Activated T-cell treated with anti-CD3 and anti-CD28 coated beads, Interleukin-2, amount 50 U/mL, for 1 hour (primary cell): ENCODE measurements at places on chromosomes 7 and 10.
A peak's percentile ranks its signal among the peaks of the same experiment; 100 is the strongest.

- peak; percentile 64 for DNase-seq
Measured at GRCh38 chr7:74061840-74062539, 21.6 kb upstream of the LIMK1 start.

DNA sequence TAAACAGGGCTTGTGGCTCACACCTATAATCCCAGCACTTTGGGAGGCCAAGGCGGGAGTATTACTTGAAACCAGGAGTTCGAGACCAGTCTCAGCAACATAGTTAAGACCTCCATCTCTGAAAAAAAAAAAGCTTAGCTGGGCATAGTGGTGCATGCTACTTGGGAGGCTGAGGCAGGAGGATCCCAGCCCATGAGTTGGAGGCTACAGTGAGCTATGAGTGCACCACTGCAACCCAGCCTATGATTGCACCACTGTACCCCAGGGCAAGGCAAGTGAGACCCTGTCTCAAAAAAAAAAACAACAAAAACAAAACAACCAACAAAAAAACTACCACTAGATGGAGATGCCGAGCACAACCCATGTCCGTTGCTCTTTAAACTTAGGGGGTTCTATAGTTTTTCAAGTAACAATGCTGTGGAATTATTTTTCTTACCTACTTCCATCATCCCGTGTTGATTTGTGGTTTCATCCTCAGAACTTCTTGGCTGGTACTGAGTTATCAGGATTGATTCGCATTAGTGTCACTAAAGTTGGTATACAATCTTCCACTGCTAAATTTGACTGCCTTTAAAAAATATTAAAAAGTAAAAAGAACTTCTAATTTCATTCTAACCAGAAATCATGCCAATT, 12.2 kb upstream of the REPIN1 start:
- peak; percentile 19 for DNase-seq

GRCh38 chr7:12389089-12389700, 14.5 kb downstream of the VWDE start:
- no peak for DNase-seq

- DNase-seq, result no peak
Measured at GRCh38 chr7:115230882-115231571, 309.1 kb downstream of the MDFIC start.

DNA sequence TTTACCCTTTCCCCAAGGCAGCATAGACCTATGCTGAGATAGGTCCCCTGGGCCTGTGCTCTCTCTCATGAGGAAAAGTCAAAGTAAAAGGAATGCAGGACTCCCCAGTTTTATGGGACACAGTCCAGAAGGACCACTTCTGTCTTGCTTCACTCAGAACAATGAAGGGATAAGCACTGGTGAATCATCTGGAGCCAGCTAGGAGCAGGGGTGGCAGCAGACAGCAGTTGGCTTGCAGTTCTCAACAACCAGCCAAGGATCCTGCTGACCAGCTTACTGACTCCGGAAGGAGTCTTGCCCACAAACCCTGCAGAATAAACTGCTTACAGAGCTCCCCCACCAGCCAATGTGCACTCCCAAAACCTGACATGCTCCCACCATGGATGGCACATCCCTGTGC, 152.1 kb upstream of the GHITM start:
- DNase-seq, result no peak

DNA sequence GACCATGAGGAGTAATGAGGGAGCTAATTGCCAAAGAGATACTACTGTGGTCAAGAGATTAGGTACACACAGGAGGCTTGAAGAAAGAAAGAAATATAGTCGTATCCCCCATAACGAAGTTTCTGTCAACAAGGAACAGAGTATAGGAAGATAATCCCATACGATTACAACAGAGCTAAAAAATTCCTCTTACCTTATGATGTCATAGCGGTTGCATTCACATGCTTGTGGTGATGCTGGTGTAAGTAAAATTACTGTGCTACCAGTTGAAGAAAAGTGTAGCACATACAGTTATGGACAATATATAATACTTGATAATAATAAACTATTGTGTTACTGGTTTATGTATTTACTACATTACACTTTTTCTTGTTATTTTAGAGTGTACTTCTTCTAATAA, 51.6 kb upstream of the CASD1 start:
- DNase-seq, result no peak

GRCh38 chr10:109205929-109206585, 717.3 kb downstream of the XPNPEP1 start:
- no peak for DNase-seq

GRCh38 chr7:117188376-117188775, 134.5 kb downstream of the WNT2 start:
- no peak for DNase-seq

DNA sequence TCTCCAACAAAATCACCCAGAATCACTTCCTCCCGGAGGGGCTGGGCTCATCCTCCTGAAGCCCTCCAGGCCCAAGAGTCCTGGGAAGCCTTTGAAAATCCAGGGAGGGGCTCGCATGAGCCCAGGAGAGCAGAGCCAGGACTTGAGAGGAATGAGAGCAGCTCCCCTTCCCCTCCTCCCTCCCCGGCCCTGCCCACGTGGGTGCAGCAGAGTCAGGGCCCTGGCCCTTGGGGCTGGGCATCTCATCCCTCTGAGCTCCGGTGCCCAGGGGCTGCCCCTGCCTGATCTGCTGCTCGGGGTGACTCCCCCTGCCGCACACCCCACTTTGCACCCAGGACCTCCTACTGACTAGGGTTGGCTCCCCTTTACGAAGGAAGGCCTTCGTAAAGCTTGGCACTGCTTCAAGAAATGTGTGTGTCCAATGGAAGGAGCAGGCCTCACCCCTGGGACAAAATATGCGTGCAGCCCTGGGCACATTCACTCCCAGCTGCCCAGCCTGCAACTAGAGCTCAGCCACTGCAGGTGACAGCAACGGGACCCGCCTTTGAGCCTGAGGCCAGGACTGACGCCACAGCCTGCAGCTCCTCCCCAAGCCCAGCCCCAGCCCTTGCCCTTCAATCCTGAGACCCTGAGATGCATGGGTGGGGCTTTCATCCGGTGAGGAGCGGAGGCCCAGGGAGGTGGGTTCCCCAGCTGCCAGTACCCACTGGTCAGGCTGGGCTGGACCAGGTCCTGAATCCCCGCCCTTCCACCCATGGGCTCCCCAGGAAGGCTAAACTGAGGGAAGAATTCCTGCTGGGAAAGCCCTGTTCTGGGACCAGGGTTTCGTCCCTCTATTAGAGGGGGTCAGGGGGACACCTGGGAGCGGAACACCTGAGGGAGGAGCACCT, 21.8 kb downstream of the PWWP2B start:
- DNase-seq, result no peak

GRCh38 chr10:124643330-124644009, 100.7 kb downstream of the FAM53B start:
- no peak for DNase-seq

GRCh38 chr10:14822879-14823755, 14.7 kb downstream of the CDNF start:
- DNase-seq, result peak; percentile 36

- DNase-seq, result no peak
Measured at GRCh38 chr10:56537984-56538383, 176.9 kb upstream of the ZWINT start.

DNA sequence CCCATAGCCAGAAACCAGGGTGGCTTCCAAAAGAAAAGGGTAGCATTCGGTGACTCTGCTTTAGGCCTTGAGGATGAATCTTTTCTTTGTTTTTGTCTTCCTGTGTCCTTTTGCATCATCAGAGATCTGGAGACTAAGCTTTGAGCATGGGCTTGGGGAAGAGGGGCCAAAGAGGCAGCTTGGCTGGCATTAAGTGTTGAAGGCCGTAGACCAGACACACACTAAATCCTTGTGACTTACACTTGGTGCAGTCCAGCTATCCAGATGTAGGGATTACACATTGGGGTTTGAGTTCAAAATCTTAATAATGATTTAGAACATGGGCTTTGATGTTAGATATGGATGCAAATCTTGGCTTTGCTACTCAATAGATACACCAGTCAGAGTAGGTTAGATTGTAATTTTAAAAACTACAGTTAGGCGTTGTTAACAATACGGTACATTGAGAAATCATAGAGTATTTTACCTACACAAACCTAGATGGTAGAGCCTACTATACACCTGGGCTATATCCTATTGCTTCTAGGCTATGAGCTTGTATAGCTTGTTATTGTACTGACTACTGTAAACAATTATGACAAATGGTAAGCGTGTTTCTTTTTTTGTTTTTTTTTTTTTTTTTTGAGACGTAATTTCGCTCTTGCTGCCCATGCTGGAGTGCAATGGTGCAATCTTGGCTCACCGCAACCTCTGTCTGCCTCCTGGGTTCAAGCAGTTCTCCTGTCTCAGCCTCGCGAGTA, 3.5 kb downstream of the SEPTIN7 start:
- DNase-seq, result no peak

DNA sequence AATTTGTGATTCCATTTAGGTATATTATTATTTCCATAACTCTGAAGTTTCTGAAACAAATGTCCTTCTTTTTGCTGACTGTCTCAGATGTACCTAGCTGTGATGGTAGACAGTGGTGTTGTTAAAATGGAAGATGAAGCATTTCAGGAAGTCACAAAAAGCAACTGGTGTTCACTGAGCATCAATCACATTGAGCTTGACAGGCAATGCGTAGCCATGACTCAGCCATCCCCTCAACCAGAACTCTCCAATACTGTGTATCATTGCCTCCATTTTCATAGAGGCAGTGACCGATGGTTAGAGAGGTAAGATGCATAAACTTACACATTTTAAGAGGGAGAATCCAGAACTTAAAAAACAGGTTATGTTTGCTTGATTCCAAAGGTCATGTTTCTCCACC, 434.0 kb downstream of the INHBA start:
- no peak for DNase-seq

GRCh38 chr7:128884561-128885369, 22.1 kb downstream of the ATP6V1F start:
- no peak for DNase-seq

DNA sequence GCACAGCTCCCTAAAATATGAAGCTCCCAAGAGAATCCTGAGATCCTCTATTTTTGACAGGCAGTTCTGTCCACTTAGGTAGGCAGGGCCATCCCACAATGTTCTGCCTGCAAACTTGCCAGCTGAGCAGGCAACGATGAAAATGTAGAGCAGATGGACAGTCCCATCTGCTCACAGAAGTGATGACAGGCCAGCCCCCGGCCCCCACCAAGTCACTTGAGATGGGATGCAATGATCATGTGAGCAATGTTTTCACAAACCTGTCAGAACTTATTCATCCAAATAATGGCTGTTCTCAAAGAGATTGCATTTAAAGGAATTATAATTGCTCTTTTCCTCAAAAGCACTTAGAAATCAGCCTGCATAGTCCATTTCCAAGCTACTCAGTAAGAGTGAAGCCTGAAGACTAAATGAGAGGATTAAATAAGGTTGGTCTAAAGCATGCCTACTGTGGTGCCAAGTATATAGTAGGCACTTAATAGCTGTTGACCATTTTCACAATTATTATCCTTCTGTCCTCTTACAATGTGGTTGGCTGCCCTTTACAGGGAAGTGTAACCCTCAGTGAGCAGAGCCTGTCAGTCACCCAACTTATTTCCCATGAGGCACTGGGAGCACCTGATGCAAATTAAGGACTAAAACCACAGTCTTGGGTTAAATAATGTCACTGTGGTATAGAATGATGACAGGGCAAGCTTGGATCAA, 301.2 kb downstream of the FGFR2 start:
- no peak for DNase-seq

GRCh38 chr7:24197852-24198251, 86.1 kb upstream of the NPY start:
- DNase-seq, result no peak

- no peak for DNase-seq
Measured at GRCh38 chr7:137987018-137987349, 14.9 kb downstream of the CREB3L2 start.

GRCh38 chr7:125618516-125618915, 688.9 kb upstream of the POT1 start:
- no peak for DNase-seq

DNA sequence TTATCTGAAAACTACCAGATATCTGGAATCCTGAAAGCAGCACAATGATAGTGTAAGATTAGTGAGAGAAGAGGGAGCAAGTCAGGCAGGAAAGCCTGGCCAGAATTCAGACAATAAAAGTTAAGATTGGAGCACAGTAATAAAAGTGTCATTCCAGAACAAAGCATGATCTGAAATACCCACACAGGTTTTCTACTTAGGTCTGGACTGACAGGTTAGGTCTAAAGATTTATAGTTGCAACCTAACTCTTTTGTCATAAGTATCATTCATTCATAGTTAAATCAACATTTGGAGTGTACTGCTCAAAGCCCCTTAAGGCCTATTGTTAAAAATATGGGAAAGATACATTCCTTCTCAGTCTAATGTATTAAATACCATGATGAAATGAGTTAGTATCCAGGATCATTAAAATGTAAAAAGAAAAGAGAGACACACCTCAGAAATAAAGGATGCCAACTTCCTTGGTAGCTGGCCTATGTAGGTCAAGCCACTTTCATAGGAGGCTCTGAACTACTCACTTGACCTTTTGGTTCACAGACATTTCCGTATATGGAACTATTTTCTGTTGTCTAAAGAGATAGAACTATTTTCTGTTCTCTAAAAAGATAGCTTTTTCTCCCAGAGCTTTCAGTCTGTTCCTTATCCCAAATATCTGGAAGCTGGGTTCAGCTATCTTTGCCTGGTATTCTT, 105.2 kb downstream of the FAS start:
- no peak for DNase-seq

DNA sequence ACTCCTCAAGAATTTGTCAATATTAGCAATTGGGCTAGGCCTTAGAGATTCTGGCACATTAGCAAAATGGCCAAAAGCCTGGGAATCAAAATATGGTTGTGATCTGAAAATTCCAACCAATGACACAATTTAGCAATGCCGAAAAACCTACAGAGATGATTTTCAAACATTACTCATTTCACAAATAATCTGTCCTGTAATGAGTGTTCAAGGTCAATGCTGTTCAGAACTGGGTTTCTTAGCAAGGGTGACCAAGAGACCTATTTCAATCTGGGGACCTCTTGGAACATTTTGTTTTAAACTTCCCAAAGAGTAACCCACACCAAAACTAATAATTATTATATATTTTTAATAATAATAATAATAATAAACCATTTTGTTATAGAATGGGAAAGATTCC, 24.1 kb downstream of the ELMO1 start:
- no peak for DNase-seq

GRCh38 chr7:30924624-30925023, 13.0 kb downstream of the AQP1 start:
- no peak for DNase-seq

- no peak for DNase-seq
Measured at GRCh38 chr7:20647908-20648776, 32.7 kb downstream of the ABCB5 start.
